NCI-H510A treated with DMSO at 0.1 percent for 48 hours (cell line): ENCODE measurements at places on chromosomes 2 and 18.

DNA sequence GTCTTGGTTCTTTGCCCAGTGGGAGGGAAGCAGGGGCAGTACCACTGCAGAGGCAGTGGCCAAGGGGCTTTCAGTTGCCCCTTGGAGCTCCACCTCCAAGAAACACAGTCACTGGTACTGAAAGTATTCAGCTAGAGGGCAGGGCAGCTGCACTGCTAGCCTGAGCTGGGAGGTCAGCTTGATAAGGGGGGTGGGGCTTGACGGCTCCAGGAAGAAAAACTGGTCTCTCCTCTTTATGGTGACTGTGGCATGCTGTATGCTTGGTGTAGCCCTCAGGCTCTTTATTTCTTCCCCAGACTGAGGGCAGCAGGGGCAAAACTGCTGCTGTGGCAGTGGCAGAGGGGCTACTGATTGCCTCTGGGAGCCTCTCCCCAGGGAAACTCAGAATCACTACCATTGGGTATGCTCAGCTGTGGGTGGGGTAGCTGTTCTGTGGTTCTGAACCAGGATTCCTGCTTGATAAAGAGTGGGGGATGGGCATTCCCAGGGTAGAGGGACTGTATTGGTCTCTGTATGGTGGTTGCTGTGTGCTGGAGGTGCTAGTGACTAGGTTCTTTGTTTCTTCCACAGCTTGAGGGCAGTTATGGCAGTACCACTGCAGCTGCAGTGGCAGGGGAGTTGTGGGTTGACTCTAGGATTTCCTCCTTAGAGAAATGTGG lies 134.6 kb upstream of the SCN7A start:
- DNase-seq, result no peak

GRCh38 chr2:27128668-27129571 lies 5.3 kb downstream of the ABHD1 start:
- no peak for DNase-seq

DNA sequence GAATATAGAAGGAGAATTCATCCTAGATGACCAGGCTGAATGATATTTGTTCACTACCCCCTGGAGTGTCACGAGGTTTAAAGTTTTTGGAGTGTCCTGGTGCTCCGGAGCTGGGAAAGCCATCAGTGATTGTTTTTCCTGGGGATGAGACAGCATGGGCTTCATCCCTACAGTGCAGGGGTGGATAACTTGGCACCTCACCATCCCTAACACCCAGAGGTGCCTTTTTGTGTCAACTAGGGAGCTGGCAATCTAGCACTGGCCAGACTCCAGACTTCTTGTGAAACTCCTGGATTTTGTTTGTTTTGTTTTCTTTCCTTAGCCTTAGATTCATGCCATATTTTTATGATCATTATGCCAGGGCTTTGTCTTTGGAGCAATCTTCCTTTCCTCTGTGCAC lies 164.8 kb downstream of the PRKCE start:
- DNase-seq, result no peak

- DNase-seq, result no peak
These were observed 316.6 kb downstream of the FIGN start for GRCh38 chr2:163419000-163419830.
